ENCODE measurements at places on chromosomes 6 and 20.

- DNase-seq = no peak
Observed at GRCh38 chr20:57388953-57389694, 2.1 kb upstream of the RBM38 start.

- no peak for DNase-seq
Observed at GRCh38 chr6:158115508-158115907, 52.6 kb downstream of the SERAC1 start.

DNA sequence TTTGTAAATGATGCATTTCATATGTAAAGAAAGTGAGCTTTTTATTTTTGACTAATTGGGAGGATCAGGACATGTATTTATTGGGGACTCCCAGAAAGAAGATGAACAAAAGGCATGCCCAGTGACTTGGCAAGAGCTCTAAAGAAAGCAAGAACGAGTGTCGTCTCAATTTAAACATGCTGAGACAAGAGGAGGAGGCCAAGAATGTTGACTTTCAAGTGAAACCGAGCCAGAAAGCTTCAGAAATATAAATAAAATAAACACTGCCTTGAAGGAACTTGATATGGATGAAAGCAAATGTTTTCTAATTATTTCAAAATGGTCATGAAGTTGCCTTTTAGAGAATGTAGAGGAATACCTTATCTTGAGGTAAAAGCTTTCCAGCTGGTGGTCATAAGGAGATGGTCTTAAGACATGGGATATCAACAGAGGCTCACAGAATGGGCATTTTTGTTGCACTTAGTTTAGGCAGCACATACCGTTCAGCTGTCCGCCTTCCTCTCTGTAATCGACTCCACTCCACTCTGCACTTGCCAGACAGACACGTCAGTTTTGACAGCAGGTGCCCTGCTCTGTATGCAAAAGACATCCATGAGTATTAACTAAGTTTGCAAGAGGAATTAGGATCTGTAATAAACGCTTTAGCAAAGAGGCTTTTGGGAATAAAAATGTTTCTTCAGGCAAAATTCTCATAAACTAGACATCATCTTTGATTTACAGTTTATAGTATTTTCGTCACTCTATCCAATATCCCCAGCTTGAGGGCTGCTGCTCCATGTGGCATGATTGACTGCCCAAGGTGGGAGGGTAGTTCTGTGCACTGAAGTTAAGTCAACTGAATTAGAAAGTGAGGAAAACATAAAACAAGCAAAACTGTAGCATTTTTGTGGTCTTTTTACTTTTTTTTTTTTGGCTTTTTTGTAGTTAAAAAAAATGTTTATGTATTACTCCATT, 613.1 kb downstream of the PKHD1 start:
- no peak for DNase-seq

DNA sequence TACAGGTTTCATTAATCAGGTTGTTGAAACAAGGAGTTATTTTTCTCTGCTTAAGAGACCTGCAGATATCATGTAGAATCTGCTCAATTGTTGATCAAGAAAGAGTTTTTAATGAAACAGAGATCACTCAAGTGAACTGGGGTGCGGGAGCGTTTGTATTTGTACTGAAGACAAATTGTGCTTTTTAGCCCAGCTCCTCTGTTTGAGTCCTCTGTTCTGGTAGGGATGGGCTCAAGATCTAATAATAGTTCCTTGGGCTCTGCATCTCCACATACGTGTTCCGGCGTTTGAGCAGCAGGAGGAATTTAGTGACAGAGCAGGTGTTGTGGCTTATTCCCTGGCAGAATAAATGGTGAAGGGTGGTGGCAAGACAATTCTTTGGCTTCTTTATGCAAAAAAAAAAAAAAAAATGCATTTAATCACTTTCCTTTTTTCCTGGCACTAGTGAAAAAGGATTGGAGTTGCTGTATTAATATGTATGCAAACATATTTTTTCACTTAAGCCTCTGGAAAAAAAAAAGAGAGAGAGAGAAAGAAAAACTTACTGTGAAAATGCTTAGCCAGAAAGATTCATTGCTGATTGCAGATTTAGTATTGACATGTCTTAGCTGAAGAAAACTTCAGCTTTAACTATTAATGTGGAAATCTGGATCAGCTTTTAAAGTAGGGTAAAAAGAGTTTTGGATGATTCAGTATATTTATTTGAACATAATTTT, 4.0 kb downstream of the CITED2 start:
- no peak for DNase-seq

DNA sequence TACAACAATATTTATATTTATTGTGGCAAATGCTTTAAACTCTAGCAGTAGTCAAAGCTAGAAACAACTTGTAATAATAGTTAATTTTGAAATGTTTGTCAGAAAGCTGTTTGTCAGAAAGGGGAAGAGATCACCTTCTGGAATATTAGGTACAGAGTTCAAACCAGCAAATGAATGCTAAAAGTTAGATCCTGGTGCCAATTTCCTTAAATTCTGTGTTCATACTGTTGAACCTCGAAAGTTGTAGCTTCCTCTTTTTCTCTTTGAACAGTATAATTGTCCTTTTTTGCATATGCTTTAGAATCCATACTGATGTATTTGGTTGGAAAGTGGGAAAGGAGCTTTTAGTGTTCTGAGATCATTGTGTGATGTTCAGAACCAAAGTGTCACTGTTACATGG, 22.4 kb downstream of the ITCH start:
- no peak for DNase-seq

- no peak for DNase-seq
Observed at GRCh38 chr6:81938014-81938856, 185.8 kb upstream of the TENT5A start.

DNA sequence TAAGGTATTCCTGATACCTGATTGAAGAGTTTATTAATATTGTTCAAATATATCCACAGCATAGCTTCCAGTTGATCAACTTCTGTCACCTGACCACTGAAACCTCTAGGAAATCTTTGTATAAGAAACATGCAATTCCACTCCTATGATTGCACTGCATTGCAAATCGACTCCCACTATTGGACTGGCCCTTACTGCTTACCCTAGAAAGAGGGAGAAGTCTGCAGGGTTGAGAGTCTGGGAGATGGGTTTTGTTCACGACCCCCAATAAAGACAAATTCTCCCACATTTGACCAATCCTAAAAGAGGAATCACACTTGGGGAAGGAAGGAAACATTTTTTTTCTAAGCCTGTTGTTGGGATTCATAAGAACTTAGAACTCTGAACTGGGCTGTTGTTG, 43.7 kb downstream of the TNFRSF21 start:
- no peak for DNase-seq

- DNase-seq = no peak
Observed at GRCh38 chr20:6580486-6580885, 187.0 kb upstream of the BMP2 start.

- no peak for DNase-seq
Observed at GRCh38 chr6:153024709-153025017, 22.2 kb upstream of the MTRF1L start.

DNA sequence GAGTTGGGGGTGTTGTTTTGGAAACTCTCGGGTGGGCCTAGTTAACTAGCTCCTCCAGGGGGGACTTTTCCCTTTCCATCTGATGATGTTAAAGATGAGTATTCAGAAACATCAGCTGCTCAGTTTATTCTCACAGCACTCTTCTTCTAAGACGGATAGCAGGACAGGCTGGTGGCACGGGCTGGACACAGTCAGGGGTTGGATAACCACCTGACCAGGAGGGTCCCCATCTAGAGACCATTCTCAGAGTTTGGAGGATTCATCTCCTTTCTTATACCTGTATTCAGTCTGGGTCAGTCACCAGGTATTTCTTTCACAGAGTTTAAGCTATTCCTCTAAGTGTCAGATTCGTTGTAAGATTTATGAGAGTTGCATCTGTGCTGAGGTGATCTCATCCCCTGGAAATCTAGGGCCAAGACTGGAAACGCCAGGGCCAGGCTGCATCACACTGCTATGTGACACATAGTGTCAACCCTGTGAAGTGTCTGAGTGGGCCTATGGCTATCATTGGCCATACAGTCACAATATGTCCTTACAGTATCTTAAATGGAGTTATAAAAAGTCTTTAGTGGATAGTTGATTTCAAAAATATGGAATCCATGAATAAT, 111.7 kb downstream of the FAM50B start:
- no peak for DNase-seq

GRCh38 chr6:21873562-21873961, 280.0 kb downstream of the SOX4 start:
- DNase-seq = no peak

DNA sequence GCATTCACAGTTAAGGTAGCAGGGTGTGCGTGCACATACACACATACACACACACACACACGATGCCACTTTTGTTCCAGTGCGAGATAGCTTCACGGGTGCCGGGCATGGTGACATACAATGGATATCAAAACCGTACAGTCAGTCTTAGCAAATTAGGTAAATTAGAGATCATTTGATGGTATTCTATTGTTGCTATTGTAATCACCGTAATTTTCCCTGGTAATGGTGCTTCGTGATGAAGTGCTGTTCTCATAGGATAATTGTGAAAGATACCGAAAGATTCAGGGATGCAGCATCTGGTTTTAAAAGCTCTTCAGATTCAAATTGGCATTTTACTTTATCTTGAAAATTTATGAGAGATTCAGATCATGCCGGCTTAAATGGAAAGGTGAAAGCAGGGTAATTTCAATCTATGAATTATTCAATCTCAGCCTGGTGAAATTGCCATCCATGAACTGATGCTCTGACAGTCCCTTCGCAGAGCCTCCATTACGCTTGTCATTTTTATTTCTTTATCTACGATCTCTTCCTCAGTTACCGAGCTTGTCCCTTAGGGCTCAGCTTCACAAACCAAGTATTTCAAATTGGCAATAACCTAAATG, 71.3 kb upstream of the SOX4 start:
- DNase-seq = no peak

- no peak for DNase-seq
Observed at GRCh38 chr20:23403751-23404150, 17.5 kb downstream of the NAPB start.

DNA sequence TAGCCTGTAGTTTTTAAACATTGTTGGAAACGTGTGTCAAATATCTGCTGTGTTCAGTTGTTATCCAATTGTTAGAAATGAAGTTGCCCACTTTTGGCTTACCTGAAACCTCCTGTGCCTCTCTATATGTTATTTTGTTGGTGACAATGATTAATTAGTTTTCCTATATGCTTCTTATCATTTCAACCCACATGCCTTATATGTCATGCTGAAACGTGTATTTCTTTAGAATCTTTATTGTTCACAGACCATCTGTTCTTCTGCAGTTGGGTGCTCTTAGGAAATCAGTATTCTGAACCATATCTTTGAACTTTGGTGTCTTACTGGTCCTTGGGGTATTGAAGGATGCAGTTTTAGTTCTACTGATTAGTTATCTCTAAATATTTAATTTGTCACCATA, 91.2 kb upstream of the SCGN start:
- DNase-seq = no peak

DNA sequence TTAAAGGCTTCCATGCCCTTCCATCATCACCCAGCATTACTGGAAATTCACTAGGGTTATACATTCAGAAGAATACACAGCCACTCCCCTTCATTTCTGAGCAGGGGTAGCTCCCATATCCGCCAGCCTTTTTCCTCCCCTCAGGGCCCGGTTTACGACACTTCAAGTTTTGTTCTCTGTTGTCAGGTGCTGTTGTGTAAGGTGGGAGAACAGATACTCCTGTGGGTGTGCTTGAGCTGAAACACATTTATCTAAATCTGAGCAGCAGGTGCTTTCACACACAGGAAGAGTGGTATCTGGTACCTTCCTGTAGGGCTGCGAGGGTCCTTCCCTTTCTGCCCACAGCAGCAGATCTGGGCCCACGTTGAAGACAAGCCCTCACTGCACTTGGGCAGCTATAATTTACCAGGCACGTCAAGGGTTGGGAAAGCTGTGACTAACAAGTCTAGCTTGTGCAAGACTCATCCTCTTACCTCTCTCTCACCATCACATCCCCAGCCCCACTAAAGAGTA, 215.8 kb upstream of the RREB1 start:
- no peak for DNase-seq

DNA sequence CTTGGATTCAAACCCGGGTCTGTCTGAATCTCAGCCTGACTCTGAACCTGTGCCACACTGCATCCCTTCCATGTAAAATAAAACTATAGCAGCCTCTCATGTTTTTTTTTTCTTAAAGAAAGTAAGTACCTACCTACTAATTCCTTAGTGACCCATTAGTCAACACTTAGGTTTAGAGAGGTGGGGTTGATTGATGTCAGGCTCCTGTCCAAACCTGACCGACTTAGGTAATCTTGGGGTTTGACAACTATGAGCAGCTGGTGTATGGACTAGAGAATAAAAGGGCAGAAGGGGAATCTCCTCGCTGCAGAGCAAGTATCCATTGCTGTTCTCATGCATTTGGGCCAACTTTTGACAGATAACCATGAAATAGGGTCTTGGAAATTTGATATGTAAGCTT, 6.5 kb downstream of the NKAIN2 start:
- no peak for DNase-seq

DNA sequence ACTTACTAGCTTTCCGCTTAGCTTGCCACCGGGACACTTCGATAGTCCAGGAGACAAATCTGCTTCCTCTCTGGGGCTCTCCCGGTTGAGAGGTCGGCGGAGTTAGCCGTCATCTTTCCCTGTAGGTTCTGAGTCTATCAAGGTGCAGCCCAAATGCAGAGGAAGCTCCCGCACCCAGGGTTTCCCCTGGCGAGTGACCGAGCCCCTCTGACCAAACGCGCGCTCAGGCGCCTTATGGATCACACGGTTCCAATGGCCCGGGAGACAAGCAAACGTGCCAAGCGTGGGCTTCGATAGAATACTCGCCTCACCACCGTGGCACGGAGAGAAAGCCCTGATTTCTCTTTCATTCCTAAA, 15.8 kb upstream of the FOXC1 start:
- no peak for DNase-seq

DNA sequence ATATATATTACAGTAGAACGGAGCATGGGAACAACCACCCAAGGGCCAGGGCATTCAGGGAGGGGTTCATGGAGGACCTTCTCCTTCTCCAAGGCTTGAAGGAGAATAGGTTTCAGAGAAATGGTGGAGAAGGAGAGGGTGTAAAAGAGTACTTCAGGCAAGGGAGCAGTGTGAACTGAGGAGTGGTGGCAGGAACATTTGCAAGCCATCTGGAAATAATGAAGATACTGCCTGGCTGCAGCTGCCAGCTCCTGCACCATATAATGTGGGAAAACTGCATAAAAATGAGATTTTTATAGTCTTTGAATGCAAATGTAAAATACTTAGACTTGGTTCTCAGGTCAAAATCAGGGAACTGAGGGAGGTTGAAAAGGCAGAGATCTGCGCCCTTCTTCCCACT, 9.6 kb upstream of the DEFB121 start:
- DNase-seq = no peak
